Heart right ventricle (tissue), 16 donors: ENCODE measurements at places on chromosomes 7 and 10. TPM values are rescaled to one million over a fixed set of nuclear protein-coding genes. Genes with fewer than 3 reads are reported as not detected.

TRIM73 gene
- total RNA-seq: 1.2 TPM

DNA sequence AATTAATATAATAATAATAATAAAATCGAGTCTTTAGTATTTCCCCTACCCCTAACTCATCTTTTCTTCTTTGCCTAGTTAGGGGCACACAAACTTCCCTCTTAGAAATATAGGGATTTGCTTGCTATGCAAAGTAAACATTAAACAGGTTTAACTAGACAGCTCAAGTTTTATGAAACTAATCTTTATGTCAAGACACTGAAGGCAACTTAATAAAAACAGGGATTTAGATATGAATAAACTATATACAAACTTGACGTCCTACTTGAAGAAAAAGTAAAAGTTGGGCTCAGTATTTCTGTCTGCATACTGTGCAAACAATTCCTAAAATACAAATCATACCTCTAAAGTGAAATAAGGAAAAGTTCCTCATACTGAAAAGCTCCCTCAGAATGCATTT lies 52.1 kb upstream of the CAV2 start:
- H3K4me1 ChIP-seq: peaks cover 17% of the 10 kb centered on the region
- no peaks in the 10 kb centered on the region for H3K36me3 ChIP-seq
- DNase-seq: no peak
- no peak overlapping the region for H3K4me3 ChIP-seq

- H3K27ac ChIP-seq: no peak overlapping the region
- H3K4me1 ChIP-seq: peaks cover 8% of the 10 kb centered on the region
- H3K27me3 ChIP-seq: no peaks in the 10 kb centered on the region
These were observed 896.0 kb downstream of the LRMDA start for GRCh38 chr10:76327441-76327840.

DNA sequence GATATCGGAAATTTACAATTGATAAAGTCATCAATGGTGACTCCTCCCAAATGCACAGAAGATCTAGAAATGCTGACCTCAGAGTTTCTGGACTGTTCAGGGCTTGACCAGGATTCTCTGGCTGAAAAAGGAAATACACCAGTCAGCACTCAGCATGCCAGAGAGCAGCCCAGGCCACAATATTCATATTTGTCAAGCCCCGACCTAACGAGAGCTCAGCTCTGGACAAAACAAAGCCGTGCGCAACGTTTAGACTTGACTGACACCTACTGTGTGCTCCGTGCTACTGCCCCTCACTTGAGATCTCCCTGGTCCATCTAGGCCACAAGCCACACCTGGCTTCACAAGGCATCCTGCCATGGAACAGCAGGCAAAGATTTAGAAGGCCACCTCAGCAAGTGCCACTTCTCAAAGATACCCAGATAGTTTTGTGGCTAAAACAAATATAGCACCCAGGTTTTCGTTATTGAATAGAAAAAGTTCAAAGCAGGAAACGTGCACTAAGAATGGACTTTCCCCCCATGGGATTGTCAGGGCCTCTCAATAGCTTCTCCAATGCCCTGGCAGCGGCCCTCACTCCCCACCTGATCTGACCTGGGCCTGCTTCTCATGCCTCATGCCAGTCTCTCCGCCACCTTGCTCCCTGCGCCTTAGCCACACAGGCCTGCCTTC lies 218.3 kb downstream of the FAM107B start:
- H3K27ac ChIP-seq: peak overlapping the region; percentile 5
- H3K4me1 ChIP-seq: peaks cover 6% of the 10 kb centered on the region
- H3K4me3 ChIP-seq: no peak overlapping the region
- no peaks in the 10 kb centered on the region for H3K36me3 ChIP-seq
- H3K27me3 ChIP-seq: no peaks in the 10 kb centered on the region

CEP55 gene
- total RNA-seq: not detected

DNA sequence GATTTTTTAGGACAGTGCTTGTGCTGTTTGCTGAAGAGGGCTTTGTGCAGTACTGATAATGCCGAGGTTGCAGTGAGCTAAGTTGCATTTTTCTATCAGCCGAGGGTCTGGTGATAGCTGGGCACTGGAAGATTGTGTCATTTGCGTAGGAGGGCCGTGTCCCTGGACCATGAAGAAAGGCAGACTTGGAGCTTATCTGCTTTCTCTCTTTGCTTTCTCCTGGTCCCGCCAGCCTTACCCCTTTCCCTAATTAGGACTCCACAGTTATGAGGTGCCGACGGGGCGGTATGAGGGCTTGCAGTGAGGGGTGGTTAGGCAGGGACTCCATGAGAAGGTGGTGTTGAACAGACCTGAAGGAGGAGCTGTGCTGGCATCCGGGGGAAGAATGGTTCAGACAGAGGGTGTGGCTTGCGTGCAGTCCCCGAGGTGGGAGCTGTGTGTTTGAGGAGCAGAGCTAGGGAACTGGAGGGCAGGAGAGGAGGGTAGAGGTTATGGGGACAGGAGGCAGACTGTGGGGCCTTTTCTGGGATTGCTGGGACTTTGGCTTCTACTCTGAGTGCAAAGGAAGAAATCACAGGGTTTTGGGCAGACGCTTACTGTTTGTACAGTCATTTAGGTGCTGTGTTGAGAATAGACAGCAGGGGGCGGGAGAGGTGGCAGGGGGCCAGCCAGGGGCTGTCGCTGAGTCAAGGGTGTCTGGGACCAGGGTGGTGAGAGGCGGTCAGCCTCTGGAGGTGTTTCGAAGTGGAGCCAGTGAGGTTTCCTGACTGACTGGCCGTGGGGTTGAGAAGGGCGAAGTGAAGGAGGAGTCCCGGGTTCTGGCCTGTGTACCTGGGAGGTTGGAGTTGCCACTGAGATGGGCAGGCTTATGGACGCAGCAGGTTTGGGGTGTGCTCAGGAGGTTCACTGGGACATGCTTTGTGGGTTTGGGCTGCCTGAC lies 43.4 kb downstream of the PRF1 start:
- peak overlapping the region; percentile 2 for H3K4me3 ChIP-seq
- H3K27me3 ChIP-seq: no peaks in the 10 kb centered on the region
- H3K4me1 ChIP-seq: peaks cover 49% of the 10 kb centered on the region
- DNase-seq: peak; percentile 75
- H3K36me3 ChIP-seq: peaks cover 4% of the 10 kb centered on the region
- peak overlapping the region; percentile 54 for H3K27ac ChIP-seq

DNA sequence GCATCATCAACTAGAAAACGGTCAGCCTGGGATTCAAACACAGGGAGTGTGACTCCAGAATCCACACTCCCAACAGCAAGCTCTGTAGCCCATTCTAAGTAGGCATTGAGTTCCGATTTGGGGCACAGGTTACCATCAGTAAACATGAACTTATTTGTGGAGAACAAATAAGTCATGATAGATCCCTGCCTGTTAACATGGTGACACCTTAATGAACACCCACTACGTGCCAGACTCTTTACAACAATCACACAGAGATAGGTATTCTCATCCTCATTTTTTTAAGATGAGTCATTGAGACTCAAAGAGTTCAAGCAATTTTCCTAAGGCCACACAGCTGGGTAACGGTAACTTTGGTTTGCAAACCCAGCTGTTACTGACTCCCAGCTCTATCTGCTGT lies 91.5 kb downstream of the LYZL2 start:
- no peak overlapping the region for H3K4me3 ChIP-seq
- H3K36me3 ChIP-seq: no peaks in the 10 kb centered on the region
- no peaks in the 10 kb centered on the region for H3K27me3 ChIP-seq

GRCh38 chr10:70352401-70353097 lies 29.9 kb downstream of the LRRC20 start:
- H3K4me3 ChIP-seq: no peak overlapping the region
- no peak for DNase-seq
- no peak overlapping the region for H3K27ac ChIP-seq

DNA sequence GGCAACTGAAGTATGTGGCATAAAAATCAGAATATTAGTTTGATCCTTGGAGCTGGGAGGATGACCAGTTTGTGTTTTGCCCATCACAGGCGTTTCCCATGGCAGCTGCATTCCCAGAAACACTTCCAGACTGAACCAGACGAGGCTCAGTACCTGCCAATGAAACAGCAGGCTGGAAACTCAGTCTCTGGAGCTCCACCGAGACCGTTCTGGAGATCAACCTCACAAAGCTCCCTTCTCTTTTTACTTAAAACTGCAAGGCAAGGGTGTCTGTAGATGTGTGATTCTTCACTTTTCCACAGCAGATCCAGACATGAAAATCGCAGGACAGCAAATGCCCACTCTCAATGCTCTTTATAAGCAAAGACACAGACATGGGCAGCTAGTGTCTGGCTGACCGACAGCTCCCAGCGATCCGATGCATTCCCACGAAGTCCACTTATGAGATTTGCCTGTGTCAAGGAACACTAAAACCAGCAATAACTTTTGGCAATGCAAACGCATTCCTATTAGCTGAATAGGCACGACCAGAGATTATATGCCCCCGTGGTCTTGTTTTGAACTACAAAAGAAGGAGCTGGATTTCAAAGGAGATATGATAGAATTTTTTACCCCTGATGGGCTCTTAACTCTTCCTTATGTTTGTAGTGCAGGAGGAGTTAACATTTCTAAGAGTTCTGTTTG lies 72.6 kb downstream of the ADAM12 start:
- H3K36me3 ChIP-seq: no peaks in the 10 kb centered on the region
- no peaks in the 10 kb centered on the region for H3K4me1 ChIP-seq

- no peak overlapping the region for H3K27ac ChIP-seq
- H3K4me1 ChIP-seq: peaks cover 34% of the 10 kb centered on the region
These were observed 82.9 kb downstream of the CDK14 start for GRCh38 chr7:90678986-90679385.

LBX1 gene
- total RNA-seq: not detected

- peaks cover 18% of the 10 kb centered on the region for H3K4me1 ChIP-seq
- no peaks in the 10 kb centered on the region for H3K27me3 ChIP-seq
- no peak overlapping the region for H3K4me3 ChIP-seq
- H3K27ac ChIP-seq: no peak overlapping the region
- H3K36me3 ChIP-seq: no peaks in the 10 kb centered on the region
These were observed 29.5 kb downstream of the EGFR start for GRCh38 chr7:55048221-55048859.

DNA sequence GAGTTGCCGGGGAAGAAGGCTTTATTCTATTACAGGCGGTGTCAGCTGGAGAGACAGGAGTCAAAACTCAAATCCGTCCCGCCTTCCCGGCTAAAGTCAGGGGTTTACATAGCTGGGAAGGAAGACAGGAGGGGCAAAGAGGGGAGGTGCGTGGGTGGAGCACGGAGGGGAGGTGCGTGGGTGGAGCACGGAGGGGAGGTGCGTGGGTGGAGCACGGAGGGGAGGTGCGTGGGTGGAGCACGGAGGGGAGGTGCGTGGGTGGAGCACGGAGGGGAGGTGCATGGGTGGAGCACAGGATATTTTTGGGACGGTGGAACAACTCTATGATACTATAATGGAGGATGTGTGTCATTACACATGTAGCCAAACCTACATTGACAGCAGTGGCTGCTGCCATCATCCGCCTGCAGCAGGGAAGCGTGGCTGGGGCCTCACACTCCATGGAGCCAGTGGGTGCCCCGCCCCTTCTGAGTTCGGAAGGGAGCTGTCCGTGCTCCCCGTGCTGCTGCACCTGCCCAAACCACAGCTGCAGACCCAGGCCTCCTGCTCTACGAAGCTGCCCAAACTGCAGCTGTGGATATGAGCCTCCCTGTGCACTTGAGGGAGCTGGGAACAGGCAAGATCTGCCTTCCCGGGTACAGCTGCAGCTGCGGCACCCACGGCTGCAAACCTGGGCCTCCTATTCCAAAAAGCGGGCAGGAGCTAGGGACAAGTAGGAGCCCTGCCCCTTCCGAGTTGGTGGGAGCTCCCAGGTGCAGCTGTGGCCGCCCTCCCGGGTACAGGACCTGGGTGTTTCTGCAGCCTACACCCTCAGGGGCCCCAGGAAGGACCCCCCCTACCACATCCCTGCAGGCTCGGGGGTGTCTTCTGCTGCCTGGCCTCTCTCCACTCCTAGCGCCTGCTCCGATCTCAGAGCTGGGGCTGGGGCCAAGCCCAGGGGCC lies 119.4 kb downstream of the DYNC2I1 start:
- H3K4me3 ChIP-seq: no peak overlapping the region
- H3K27ac ChIP-seq: no peak overlapping the region
- no peaks in the 10 kb centered on the region for H3K36me3 ChIP-seq
- no peaks in the 10 kb centered on the region for H3K27me3 ChIP-seq
- no peak for DNase-seq

- no peaks in the 10 kb centered on the region for H3K27me3 ChIP-seq
- no peak overlapping the region for H3K27ac ChIP-seq
- DNase-seq: no peak
These were observed 79.6 kb downstream of the ZFAND4 start for GRCh38 chr10:45592926-45593325.

- H3K27ac ChIP-seq: no peak overlapping the region
- peaks cover 7% of the 10 kb centered on the region for H3K4me1 ChIP-seq
- no peaks in the 10 kb centered on the region for H3K27me3 ChIP-seq
- no peaks in the 10 kb centered on the region for H3K36me3 ChIP-seq
- H3K4me3 ChIP-seq: no peak overlapping the region
- no peak for DNase-seq
These were observed 148.3 kb upstream of the BMPER start for GRCh38 chr7:33757050-33757449.

DNA sequence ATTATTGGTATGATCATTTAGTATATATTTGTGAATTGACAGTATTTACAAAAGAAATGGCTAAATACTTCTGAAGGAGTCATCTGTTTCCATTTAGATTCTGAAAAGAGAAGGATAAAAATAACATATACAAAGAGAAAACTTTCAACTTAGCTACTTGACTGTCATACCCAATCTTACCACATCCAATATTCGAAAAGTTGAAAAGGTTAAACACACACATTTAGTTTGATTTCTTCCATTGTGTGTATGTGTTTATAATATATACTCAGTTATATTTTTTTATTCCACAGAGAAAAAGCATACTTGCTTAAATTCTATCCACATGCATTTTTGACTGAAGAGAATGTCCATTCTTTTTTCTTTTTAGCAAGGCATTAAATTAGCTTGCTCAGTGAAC lies 470.7 kb downstream of the TFEC start:
- H3K4me3 ChIP-seq: no peak overlapping the region
- no peak for DNase-seq

DNA sequence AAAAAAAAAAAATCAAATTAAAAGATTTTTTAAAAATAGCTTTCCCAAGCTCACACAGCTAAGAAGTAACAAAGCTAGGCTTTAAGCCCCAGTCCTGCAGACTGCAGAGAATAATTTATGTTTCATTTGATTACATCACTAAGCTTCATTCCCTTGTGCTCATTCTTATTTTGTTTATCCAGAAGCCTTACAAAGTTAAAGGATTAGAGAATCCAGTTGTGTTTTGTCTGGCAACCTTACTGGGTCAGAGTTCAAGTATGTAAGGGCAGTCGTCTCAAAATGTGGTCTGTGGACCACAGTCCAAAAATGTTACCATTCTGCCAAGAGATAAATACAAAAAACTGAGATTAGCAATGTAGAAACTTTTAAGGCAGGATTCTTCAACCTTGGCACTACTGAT lies 32.1 kb upstream of the EZH2 start:
- H3K36me3 ChIP-seq: no peaks in the 10 kb centered on the region
- no peak overlapping the region for H3K27ac ChIP-seq
- no peaks in the 10 kb centered on the region for H3K27me3 ChIP-seq
- H3K4me3 ChIP-seq: no peak overlapping the region
- no peak for DNase-seq

- H3K36me3 ChIP-seq: no peaks in the 10 kb centered on the region
- no peak for DNase-seq
- H3K4me1 ChIP-seq: no peaks in the 10 kb centered on the region
These were observed 776 bp upstream of the CALML3 start for GRCh38 chr10:5523796-5524574.

GRCh38 chr10:102682416-102682815 lies 31.8 kb downstream of the ARL3 start:
- H3K27me3 ChIP-seq: no peaks in the 10 kb centered on the region
- no peak for DNase-seq
- H3K4me3 ChIP-seq: no peak overlapping the region
- peaks cover 19% of the 10 kb centered on the region for H3K4me1 ChIP-seq
- no peak overlapping the region for H3K27ac ChIP-seq

GRCh38 chr10:122019414-122019975 lies 30.5 kb downstream of the TACC2 start:
- peak overlapping the region; percentile 54 for H3K27ac ChIP-seq
- H3K4me3 ChIP-seq: peak overlapping the region; percentile 15
- no peak for DNase-seq
- no peaks in the 10 kb centered on the region for H3K27me3 ChIP-seq
